ENCODE measurements at places on chromosomes 6 and 20.

GRCh38 chr6:160931378-160932310 is 59.9 kb upstream of the MAP3K4 start:
- DNase-seq, result no peak

- peak; percentile 1 for DNase-seq
These were observed 124.9 kb upstream of the NRN1 start for GRCh38 chr6:6131492-6132109.

GRCh38 chr6:18165751-18166150 is 10.5 kb downstream of the KDM1B start:
- DNase-seq, result no peak

DNA sequence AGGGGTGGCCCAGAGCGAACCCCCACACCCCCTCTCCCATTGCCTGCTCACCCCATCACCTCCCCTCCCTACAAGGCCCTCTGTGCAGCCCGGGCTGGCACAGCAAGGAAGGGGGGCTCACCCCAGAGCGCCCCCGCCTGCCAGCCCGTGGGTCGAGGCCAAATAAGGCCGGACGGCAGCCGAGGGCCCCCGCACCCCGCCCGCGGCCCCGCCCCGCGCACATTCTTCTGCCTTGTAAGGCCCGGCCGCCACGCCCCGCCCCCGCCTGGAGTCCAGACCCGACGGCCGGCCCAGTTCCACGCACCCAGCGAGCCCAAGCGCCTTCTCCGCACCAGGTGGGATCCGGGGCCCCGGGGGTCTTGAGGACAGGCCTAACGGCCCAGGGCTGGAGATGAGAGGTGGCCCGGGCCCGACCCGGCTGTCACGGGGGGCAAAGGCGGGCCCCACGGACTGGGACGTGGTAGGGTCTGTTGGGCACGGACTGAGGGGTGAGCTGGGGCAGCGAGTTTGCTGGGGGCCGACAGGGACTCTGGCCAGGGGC is at the start of gene MYL9:
MYL9 (plus strand) TSS at position 293 of the 541 bp plus-strand sequence. CDS start 3,366 bp downstream, outside the sequence.
- DNase-seq, result no peak

- DNase-seq, result no peak
These were observed 3.3 kb downstream of the SLC17A2 start for GRCh38 chr6:25927178-25927577.

- DNase-seq, result no peak
These were observed 196.9 kb downstream of the FOXA2 start for GRCh38 chr20:22387452-22387851.

DNA sequence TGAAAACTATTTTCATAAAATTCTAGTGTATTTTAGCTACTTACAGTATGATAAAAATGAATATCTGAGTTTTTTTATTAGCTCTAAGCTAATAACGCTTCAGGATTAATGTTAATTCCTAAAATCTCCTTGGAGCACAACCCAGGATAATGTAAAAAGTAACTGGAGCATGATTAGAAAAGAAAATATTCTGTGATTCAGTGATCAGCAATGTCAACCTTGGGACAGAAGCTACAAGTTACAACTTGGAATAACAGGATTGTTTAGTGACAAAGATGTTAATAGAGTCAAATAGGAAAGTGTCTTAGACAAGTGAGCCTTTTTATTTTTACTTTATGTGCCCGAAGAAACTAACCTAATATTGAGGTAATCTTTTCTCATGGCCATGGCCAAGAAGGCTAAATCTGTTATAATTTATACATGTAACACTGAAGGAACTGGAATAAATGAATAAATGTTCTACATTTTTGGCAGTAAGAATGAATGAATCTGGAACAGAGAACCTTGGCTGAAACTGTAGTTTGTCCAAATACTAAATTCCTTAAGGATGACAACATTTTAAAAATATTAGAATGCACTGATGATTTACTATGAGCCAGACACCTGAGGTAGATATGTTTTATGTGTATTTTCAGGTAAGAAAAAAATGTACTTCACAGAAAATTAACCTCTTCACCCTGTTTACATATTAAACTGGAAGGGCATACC is 994.0 kb downstream of the GRIK2 start:
- no peak for DNase-seq

GRCh38 chr6:119683031-119683430 is 333.5 kb upstream of the MAN1A1 start:
- no peak for DNase-seq

- DNase-seq, result peak; percentile 84
These were observed 36.1 kb upstream of the MAP7 start for GRCh38 chr6:136586295-136586694.

DNA sequence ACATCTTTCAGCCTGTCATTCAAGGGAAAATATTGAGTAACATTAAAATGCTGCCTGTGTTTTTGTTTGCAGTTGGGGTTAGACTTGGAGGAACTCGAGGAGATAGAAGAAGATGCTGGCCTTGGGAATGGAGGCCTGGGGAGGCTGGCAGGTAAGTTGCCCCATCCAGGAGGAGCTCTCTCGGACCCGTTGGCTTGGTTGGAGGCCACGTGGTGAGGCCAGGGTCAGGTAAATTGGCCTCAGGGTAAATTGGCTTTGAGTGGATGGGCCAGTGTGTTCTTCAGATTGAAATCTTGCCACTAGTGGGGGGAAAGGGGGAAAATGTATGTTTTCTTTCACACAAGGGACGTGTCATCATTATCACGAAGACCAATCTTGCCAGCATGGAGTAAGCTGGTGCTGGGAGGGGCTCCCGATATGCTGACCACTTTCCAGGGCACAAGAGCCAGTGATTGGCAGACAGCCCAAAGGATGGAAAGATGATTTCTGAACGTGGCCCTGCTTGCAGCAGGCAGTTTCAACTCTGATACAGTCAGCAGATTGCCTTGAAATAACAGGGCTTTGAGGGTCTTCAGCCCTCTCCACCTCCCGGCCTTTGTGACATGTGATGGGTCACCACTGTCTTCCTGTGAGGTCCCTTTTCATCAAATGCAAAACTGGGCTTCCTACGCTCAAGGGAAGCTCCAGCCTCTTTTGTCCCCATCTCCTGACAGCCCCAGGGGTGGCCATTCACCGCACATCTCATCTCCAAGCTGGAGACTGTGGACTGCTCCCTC is 21.4 kb downstream of the PYGB start:
- DNase-seq, result no peak

GRCh38 chr6:132236281-132236680 is 165.0 kb downstream of the MOXD1 start:
- DNase-seq, result no peak

GRCh38 chr20:23018432-23018831 is 16.7 kb upstream of the SSTR4 start:
- DNase-seq, result no peak

- no peak for DNase-seq
These were observed 28.9 kb downstream of the CNKSR3 start for GRCh38 chr6:154481521-154482013.

DNA sequence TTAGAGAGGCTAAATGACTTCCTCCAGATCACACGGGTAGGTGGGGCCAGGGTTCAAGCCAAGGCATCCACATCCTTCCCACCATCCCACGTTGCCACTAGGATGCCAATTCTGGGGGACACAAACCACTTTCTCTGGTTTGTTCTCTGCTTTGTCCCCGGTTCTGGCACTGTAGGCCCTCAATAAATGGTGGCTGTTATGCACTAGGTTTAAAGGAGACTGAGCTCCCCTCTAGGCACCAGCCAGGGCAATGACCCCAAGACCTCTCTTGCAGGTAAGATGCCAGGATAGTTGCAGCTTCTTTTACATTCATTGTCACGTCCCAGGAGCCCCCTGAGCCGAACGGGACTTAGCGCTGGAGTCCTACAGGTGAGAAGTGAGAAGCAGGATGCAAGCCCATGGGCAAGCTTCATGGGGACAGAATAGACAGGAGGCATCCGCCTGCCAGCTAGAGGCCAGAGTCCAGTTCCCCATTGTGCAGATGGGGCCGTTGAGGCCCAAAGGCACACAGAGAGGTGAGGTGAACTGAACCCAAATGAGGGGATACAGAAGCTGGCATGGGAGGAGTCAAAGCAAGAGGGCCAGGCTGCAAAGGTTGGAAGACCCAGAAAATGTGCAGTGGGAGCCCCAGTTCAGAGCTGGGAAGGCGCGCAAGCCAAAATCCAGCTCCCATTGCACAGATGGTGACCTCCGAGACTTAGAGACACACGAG is 677 bp downstream of the PXMP4 start:
- DNase-seq, result no peak

DNA sequence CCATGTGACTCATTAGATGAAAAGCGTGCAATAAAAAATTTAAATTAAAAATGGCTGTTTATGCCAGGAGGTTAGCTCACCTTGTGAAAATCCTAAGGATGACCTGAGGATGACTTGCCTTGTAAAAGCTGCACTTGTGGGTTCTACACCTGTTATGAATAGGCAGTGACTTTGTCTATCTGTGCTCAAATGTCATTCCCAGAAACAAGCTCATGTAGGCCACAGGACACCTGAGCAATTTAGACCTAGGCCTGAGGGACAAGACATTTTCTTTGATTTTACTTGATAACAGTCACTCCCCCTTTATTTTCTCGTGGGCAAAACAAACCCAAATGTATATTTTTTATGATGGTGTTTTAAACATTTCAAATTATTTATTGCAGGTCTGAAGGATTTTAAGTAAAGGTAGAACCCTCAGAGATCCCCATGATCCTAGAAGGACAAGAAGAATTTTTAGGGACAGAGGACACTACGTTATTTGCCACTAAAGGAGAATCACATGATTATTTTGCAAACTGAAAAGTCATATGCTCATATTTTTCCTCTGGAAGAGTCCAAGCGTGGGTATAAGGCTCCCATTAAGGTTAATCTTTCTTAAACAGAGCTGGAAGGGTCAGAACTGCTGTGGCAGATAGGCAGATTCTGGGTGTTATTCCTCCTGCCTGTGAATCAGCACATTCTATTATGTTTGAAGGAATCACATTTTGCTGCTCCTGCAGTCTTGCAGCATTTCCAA is 277.5 kb upstream of the MAN1A1 start:
- DNase-seq, result no peak

- DNase-seq, result no peak
These were observed 105.9 kb upstream of the MAP7 start for GRCh38 chr6:136656121-136656520.

- no peak for DNase-seq
These were observed 753.4 kb upstream of the MMS22L start for GRCh38 chr6:98036344-98036923.

GRCh38 chr20:1417273-1417672 is 24.4 kb upstream of the FKBP1A start:
- no peak for DNase-seq
